GM04503 (cell line): ENCODE measurements at places on chromosomes 4 and X.
A peak's percentile ranks its signal among the peaks of the same experiment; 100 is the strongest.

DNA sequence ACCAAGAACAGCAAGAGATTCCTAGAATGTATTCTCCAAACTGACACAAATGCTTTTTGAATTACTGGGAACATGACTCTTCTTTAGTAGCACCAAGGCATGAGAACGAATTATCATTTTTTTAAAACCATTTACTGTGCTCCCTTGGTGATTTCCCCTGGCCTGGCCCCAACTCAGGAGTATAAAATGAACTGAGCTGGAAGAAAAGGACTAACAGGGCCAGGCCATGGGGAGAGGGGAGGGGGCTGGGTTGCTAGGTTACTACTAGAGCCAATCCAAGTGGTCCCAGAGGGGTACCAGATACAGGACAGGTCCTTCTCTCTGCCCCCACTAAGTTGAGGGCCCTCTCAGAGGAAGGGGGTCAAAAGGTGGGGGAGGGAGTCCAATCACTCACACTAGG is 23.1 kb downstream of the SASH3 start:
- DNase-seq = no peak

DNA sequence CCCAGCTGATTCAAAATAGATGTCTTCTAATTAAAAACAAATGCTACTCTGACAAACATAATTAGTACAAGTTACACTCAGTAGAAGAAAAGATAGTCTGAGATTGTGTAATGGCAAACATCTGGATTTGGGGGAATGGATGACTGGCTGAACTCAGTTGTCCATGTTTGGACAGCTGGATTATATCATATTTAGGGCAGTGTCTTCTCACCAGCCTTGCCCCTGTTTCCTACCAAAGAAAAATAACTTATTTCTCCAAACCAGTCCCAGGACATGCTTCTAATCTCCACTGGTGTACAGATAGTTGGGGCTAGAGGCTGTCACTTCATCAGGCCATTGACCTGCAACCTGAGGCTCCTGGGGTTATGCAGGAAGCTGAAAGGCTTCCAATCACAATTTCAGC is 237.3 kb downstream of the USP46 start:
- DNase-seq = no peak

GRCh38 chr4:159162576-159162975 is 59.7 kb downstream of the RAPGEF2 start:
- DNase-seq = no peak

- DNase-seq = peak; percentile 93
These were observed at the start of gene PCDH18 for GRCh38 chr4:137531986-137532868. PCDH18 (minus strand) TSS chr4:137532494; CDS start chr4:137532088, 406 bp downstream.

- no peak for DNase-seq
These were observed 5.4 kb upstream of the MMRN1 start for GRCh38 chr4:89889289-89889688.

GRCh38 chr4:8255698-8256441 is 13.7 kb upstream of the HTRA3 start:
- no peak for DNase-seq

DNA sequence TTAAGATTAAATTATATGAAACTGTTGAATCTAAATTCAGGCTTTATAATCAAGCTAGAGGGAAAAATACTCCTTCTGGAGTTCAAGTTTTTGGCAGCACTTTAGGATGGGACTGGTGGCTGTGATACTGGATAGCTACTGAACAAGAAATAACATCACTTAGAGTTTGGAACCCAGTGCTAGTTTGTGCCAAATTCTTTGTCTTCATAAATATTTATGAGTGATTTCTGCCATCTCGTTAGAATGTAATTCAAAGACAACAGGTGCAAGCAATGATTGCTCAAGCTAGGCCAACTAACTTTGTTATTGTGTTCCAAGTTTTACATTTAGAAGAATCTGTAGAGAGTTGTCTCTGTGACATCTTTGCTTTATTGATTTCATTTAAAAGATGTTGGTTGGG is 417.9 kb downstream of the FAT4 start:
- no peak for DNase-seq

- no peak for DNase-seq
These were observed 1.0 kb upstream of the IL13RA1 start for GRCh38 chrX:118726396-118726795.

DNA sequence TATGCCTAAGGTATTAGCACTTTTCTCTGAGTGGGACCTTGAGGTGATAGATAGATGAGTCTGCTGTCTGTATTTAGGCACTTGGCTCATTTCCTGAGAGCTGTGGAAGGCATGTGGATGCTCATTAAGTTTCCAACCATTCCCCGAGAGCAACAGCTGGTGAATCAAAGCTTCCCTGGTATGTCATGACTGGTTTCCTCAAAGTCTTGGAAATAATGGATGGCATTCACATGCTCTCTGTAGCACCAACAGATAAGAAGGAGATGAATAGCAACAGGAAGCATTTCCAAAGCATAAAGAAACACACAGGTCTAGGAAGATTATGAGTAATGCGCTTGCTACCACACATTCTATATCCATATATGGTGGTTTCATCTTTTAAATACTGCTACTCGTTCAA is 118.3 kb upstream of the ETNPPL start:
- DNase-seq = peak; percentile 42

DNA sequence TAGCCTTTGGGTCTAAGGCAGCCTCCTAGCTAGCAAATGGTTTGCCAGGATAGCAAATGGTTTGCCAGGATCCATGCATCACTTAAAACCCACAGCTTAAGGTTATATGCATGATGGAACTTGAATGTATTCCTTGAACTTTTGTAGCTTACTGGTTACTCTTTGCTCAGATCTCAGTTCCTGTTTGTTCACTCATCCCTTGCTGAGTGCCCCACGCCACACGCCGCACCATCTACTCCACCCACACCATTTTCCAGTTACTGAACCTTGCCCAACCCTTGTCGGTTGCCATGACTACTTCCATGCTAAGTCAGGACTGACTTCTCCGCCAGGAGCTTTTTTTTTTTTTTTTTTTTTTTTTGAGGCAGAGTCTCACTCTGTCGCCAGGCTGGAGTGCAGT is 29.5 kb upstream of the XIAP start:
- peak; percentile 44 for DNase-seq

DNA sequence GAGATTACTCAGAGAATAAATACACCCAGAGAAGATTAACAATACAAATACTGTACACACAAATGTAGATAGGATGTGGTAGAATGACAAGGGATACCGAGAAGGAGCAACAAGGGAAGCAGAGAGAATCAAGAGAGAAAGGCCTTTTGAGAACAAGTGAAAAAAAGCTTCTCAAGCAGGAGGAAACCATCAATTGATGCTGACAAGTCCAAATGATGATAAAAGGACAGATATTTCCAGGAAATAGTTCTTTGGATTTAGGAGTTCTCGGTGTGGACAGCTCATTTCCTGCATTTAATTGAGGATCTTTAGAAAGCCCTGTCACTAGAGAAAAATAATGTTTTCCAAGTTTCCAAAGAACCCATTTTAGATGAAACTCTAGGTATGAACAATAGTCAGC is 48.1 kb downstream of the NPY5R start:
- no peak for DNase-seq

- DNase-seq = no peak
These were observed 758.2 kb upstream of the NDST4 start for GRCh38 chr4:115871596-115871995.

GRCh38 chr4:186193851-186194250 is 2.5 kb downstream of the CYP4V2 start:
- DNase-seq = no peak

DNA sequence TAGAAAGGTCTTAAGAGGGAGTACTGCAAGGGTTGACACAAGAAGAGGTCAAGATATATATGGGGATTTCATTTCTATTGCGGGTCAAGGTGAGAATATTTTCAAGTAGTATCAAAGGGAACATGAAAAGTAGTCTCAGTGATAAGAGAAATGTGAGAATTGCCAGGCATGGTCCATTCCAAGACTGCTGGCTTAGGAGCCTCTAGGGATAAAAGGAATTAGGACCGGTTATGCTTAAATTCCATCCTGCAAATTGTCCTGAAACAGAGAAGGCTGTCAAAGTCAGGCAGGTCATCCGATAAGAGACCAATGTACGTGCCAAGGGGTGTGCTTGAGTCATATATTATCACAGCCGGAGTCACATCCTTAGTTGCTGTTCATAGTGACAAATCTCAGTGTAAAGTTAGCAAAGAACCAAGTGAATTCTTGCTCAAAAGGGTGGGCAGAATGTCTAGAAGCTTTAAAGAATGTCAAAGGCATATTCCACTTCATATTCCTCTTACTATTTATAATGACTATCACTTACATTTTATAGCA is 133.6 kb downstream of the CBLL2 start:
- DNase-seq = no peak

DNA sequence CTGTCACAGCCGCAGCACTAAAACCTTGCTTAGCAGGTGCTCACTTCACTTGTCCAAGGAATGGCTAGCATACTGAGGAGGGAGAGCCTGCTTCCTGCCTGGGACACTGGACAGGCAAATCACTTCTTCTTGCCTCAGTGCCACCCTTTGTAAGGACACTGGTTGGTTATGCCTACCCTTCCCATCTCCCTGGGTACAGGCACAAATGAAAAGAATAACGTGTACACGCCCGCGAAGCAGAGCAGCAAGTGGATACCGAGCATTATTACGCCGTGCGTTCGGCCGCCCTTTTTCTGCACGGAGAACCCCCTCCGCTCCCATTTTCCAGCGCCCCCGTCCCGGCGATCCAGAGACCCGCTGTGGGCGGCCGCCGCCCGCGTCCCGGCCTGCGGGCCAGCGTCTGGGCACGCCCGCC is 338 bp upstream of the KLHL2 start:
- DNase-seq = no peak

DNA sequence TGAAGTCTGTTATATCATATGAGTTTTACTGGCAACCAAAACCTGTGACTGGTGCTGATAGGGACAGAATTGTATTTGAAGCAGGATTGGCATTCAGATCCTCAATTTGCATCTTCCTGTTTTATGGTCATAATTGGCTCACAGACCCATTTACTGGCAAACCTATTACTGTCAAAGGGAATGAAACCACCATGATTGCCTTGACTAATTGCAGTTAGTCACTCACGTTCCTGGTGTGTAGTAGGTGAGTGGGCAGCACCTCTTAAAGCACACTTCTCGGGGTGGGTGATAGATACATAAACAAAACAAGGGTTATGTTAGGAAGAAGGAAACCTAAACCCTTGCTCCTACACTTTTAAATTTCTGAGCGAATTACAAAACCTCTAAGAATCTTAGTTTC is 81.0 kb downstream of the PPEF2 start:
- no peak for DNase-seq

GRCh38 chrX:70694339-70695122 is 214.0 kb downstream of the TEX11 start:
- DNase-seq = no peak

GRCh38 chr4:180794333-180794732 is 1448.9 kb upstream of the TENM3 start:
- DNase-seq = no peak

GRCh38 chr4:37603070-37603468 is 83.1 kb downstream of the RELL1 start:
- DNase-seq = no peak

DNA sequence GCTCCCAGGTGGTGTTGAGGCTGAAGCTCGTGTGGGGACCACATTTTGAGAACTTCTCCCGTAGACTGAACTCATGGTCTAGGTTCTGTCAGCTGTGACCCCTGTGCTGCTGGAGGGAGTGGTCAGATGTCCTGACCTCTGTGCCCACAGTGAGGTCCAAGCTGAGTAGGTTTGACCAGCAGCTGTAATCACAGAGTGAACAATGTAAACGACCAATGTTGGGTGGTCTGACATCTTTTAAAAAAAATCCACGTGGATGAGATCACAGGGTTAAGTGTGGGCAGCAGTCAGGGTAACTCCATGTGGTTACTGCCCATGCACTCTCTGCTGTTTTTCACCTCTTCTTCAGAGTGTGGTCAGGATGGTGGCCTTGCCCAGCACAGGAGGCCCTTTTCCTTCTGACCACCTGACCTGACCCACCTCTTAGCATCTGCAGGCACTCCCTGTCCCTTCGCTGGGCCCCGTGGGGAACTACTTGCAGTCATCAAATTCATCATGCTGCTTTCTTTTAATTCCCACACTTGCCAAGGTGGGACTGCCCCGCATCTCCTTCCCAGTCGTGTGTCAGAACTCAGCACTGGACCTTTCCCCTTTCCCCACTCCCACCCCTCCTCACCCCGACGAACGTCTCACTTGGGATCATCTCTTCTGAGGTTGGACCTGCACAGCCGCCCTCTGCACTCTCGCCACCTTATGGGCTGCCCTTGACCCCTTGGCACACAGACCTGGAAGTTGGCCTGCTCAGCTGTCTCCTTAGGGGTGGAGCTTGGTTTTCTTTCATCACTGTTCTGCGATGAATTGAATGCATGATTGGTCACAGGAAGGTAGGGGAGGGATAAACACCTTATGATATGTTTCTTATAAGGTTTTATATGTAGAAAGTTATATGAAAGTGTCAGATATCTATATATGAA is 120.1 kb downstream of the PTTG2 start:
- no peak for DNase-seq

- no peak for DNase-seq
These were observed 11.1 kb upstream of the IL1RAPL1 start for GRCh38 chrX:28576117-28576516.

GRCh38 chrX:48761674-48762471 is at the start of gene GLOD5:
GLOD5 (plus strand) TSS chrX:48761747; CDS start chrX:48761791, 44 bp downstream.
- DNase-seq = no peak

GRCh38 chr4:55989766-55990165 is 41.0 kb downstream of the CEP135 start:
- no peak for DNase-seq

GRCh38 chr4:142021181-142021580 is 384.8 kb downstream of the IL15 start:
- DNase-seq = no peak

DNA sequence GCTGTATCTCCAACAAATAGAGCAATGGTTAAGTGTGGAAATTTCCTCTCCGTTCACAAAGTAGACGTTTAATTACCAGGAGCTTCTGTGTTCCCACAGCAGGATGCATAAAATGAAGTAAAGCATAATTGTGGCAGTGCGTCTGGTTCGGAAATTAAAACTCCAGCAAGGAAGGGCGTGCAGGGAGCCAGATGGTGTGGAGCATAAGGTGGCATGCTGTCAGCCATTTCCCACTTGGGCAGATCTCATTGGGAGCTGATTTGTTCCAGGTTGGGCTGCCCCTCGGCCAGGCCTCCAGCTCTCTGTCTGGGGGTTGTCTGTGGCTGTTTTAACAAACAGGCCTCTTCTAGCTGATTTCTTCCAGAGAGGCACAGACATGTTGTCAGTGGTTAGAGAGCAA is 182.1 kb upstream of the CLNK start:
- DNase-seq = no peak

GRCh38 chr4:84994280-84994679 is 27.8 kb upstream of the WDFY3 start:
- DNase-seq = no peak
